Stimulated activated CD4-positive, alpha-beta T cell treated with anti-CD3 and anti-CD28 coated beads, Interleukin-12 subunit alpha, Interleukin-12 subunit beta, amount 100 ng/mL, for 24 hours (primary cell): ENCODE measurements at places on chromosomes 3 and 15.

GRCh38 chr15:85690561-85691231 is 104.0 kb downstream of the KLHL25 start:
- no peak for DNase-seq

- peak; percentile 17 for DNase-seq
Observed at GRCh38 chr3:42535981-42536784, 33.7 kb downstream of the VIPR1 start.

DNA sequence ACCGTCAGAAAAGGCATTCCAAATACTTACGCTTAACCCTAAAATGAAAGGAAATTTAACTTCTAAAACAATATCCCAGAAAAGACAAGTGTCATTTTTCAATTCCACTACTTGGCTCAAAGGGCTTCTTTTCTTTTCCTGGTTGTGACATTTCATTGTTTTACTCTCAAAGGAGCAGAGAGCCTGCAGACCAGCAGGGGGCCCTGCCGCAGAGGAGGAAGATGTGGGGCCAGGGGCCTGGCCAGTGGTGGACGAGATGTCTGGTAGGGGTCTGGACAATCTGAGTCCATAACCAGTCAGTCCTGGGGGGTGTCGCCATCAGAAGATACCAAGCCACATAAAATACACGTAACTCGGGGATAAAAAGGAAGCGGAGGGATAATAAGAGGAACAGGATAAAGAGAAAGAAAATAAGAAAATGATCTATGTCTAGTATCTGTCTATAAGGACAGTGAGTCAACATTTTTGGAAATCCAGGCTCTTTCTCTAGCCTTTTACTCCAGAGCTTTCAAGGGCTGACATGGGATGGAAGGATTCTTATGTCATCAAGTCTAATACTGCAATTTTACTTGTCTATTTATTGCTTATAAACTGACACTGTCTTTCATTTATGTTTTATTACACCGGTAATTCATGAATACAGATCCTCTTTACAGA is 54.2 kb upstream of the ARHGEF3 start:
- DNase-seq: no peak

DNA sequence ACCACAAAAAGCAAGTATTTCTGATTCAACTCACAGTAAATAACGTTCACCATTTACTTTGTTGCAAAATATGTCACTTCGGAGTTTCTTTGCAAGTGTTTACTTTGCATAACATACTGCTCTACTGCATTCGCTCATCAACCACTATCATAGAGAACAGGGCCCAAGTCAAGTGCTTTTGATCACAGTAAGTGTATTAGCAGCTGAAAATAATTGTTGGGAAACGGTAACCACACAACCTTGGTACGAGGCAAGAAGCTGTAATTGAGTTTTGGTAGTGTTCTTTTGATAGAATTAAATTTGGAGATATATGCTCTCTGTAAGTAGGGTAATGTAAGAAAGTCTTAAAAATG is 80.1 kb downstream of the SATB1 start:
- DNase-seq: no peak

DNA sequence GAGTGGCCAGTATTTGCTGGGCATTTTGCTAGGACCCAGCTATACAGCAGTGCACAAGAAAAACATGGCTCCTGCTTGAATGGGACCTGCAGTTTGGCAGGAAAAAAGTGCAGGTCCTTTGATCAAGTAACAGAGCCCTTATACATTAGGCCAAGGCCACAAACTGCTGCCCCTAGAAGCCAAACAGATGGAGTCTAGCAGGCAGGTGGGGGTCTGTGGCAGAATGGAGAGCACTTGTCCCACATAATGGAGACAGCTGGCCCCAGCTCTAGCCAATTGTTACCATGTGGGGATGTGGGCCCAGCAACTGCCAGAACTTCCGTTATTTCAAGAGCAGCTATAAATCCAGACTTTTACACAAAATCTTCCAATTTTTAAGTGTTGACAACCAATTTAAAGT is 79.3 kb downstream of the SHQ1 start:
- no peak for DNase-seq

DNA sequence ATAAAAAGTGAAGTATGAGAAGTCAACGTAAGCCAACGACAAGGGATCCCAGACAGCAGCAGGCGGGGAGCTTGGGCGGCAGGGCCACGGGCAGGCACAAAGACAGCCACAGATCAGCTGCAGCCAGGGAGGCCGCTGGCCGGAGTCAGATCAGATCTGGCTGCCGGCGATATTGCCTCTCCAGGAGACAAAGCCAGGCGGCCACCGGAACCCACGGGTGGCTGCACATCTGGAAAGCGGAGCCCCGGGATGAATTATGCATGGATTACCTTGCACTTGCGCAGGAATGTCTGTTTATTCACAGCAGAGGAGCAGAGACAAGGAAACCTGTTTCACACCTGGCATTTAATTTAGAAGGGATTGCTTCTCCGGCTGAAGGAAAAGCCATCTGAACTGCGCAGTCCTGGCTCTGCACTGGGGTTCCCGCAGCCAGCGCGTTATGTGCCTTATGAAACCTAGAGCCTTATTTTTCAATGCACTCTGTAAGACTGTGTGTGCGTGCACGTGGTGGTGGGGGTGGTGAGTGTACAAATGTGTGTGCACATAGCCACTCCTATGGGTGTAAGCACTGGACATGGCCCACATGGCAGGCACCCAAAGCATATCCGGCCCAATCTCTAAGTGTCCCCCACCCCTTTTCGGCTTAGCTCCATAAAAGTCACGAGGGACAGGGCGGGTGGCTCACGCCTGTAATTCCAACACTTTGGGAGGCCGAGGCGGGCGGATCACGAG is 427.8 kb upstream of the MCTP2 start:
- DNase-seq: no peak

GRCh38 chr3:168157903-168158302 is 62.2 kb upstream of the GOLIM4 start:
- no peak for DNase-seq

GRCh38 chr3:147795418-147795817 is 386.3 kb downstream of the ZIC1 start:
- DNase-seq: no peak

GRCh38 chr15:74170071-74170844 is 3.3 kb upstream of the ISLR start:
- no peak for DNase-seq

DNA sequence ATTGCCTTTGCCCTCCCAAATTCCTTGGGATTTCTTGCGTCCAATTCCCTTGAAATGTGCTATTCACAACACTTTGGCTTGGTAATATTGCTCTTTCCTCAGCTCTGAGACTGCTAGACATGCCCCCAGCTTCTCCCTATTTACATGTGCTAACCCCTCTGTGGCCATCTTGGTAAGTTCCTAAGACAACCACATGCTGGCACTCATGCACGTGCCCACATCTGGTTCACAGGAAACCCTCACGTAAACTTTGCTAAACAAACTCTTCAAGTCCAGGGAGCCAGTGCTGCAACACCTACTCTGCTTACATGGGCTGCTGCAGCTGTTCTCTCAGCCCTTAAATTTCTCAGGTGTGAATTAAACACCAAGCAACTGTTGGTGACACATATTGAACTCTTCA is 121.8 kb downstream of the ADAMTSL3 start:
- DNase-seq: no peak

GRCh38 chr3:175601521-175601920 is 742.4 kb downstream of the NAALADL2 start:
- no peak for DNase-seq

GRCh38 chr3:194688200-194688740 is 2.6 kb downstream of the FAM43A start:
- DNase-seq: peak; percentile 6

DNA sequence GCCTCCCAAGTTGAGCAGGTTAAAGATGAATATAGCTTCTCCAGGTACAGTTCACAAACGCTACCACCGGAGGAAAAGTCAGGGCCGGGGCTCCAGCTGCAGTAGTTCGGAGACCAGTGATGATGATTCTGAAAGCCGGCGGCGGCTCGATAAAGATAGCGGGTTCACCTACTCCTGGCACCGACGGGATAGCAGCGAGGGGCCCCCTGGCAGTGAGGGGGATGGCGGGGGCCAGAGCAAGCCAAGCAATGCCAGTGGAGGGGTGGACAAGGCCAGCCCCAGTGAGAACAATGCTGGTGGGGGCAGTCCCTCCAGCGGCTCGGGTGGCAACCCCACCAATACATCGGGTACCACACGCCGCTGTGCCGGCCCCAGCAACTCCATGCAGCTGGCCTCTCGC is 61.4 kb downstream of the SNRK start:
- no peak for DNase-seq

DNA sequence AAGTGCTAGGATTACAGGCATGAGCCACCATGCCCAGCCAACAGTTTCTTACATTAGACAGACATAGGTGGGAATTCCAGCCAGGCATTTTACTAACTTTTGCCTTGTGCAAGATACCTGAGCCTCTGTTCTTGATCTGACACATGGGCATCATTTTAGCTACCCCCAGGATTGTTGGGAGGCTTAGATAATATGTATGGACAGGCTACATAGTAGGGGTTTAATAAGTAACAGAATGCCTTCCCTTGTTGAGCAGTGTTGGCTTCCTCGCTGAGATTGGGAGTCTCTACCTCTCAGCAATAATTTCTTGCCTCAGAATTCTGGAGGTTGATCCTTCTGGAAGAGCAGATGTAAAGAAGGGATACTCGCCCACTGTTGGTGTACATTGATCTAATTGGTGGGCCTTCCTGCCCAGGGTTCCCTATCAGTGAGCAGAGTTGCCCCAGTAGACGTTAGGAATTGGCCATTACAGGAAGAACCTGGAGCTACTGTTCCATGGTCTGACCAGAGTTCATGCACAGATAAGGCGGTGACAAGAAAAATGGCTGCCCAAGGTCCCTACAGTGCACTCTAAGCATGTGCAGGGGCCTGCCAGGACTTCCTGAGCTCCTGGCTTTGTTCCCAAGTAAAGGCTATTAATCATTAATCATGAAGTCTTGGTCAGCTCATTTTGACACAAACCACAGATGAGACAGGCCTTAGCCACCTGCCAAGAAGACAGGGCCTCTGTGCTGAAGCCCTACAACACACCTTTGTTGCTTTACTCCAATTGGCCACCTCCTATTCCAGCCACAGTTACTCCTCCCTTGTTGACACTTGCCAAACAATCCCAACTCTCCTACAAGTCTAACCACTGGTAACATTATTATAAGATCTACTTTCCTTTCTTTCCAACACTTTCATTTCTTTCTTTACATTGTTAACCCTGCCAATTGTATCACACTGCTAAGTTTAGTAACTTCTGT is 5.0 kb upstream of the IL17RE start:
- DNase-seq: no peak

DNA sequence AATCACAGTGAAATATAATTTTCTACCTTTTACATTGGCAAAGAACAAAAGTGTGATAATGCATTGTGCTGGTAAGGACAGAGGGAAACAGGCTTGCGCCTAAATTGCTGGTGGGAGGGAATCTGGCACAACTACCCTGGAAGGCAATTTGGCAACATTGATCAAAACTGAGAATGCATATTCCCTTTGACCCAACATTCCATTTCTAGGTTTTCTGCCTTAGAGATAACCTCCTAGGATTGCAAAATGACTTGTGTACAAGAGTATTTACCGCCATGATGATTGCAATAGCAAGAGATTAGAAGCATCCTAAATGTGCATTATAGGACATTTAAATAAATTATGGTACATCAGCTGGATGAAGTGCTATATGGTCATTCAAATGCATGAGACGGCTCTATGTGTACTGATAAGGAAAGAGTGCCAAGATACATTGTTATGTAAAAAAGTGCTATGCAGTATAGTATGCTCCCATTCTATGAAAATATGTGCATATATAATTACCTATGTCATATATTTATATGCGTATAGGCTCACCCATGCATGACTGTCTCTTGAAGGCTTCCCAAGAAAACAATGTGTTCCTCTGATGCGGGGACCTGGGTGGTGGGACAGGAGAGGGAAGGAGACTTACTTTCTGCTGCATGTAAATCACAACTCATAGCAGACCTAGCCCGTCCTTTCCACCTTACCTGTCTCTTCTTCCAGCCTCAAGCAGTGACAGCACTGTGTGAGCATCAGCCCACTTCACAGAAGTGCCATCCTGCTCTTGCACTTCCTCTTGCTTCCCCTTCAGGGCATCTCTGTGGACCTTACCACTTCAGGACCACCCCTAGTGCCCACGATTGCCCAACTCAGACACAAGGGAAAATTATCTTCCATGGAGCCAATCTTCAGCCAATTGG is 249.9 kb upstream of the TLE3 start:
- DNase-seq: no peak

DNA sequence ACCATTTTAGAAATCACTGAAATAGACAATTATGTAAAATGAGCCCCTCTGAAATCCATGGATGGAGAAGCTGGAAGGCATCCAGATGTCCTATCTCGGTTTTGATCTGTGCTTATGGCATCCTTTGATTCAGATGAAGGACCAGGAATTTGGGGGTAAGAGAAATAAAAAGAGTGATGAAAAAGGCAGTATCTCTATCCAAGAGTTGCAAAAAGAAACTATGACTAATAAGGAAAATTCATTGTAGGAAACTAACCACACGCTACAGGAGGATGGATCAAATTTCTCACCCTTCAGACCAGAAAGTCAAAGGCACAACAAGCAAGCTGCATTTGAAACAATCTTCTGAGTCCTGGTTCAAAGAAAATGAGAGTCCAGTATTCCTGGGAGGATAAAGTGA is 34.8 kb downstream of the SRGAP3 start:
- DNase-seq: no peak

GRCh38 chr15:41955807-41956525 is 16.4 kb downstream of the EHD4 start:
- DNase-seq: no peak

DNA sequence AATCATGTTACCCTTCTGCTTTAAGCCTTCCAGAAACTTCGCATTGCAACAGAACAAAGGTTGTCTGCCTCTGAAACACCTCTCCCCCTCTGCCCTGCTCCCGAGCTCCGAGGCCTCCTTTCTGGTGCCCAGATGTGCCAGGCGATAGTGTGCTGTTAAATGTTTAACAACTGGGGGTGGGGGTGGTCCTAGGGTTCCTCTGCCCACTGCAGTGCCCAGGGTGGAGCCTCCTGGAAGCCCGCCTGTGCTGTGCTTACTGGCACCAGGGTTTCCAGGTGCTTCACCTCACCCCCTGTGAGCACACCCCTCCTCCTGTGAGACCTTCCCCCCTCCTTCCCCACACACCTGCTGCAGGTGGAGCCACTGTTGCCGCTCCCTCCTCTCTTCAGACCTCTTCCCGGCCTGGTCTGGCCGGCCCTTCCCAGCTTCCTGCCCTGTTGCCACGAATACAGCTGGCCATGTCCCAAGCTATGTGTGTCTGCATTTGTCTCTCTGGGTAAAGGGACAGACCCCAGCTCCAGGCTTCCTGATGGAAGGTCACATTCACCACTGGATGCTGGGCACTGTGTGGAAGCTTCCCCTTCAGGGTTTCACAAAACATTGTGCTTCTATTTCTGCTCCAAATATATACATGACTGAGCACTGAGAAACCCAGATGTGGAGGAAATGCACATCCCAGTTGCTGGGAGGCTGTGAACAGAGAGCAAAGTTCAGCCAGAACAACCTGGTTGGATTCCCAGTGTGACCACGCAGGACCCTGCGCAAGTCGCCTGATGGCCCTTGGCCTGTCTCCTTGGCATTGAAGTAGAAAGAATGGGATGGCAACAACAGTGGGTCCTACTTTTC is 37.2 kb downstream of the MGLL start:
- no peak for DNase-seq

DNA sequence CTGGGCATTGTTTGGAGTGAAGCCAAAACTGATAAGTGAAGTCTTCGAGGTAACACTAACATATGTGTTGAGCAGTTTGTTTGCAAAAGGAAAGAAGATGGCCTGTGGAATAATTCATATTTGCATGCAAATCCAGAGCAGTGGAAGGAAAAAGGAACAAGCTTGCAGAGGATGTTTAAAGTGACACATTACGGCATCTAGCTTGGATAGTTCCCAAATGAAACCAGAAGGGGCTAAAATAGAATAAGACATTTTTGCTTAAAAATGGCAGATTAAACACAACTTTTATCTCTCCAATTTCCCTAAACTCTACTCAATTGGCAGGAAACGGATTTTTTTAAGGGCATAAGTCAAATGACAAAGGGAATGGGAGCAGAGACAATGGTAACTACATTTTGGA is 25.4 kb upstream of the RYK start:
- no peak for DNase-seq
